Prostate gland (tissue), 2 donors: ENCODE measurements at places on chromosomes 4 and X.
A peak's percentile ranks its signal among the peaks of the same experiment; 100 is the strongest.

GRCh38 chr4:127015667-127016117 lies 617.1 kb upstream of the INTU start:
- H3K27ac ChIP-seq, result no peak overlapping the region
- DNase-seq, result no peak
- H3K4me3 ChIP-seq, result no peak overlapping the region
- H3K27me3 ChIP-seq, result no peaks in the 10 kb centered on the region

GRCh38 chr4:137700751-137701150 lies 168.5 kb upstream of the PCDH18 start:
- no peak overlapping the region for H3K4me3 ChIP-seq
- H3K27me3 ChIP-seq, result no peaks in the 10 kb centered on the region
- H3K27ac ChIP-seq, result no peak overlapping the region
- no peaks in the 10 kb centered on the region for H3K4me1 ChIP-seq

GRCh38 chr4:173235050-173235449 lies 66.4 kb downstream of the GALNT7 start:
- H3K27me3 ChIP-seq, result no peaks in the 10 kb centered on the region
- H3K4me3 ChIP-seq, result no peak overlapping the region
- no peak for DNase-seq

- no peak overlapping the region for H3K4me3 ChIP-seq
- no peaks in the 10 kb centered on the region for H3K27me3 ChIP-seq
- DNase-seq, result peak; percentile 47
- no peaks in the 10 kb centered on the region for H3K4me1 ChIP-seq
- no peaks in the 10 kb centered on the region for H3K36me3 ChIP-seq
These were observed 378.4 kb downstream of the ANKRD50 start for GRCh38 chr4:124334119-124334518.

GRCh38 chrX:9785944-9786797 lies at the start of gene SHROOM2:
SHROOM2 (plus strand) TSS chrX:9786429; CDS start chrX:9786546, 117 bp downstream.
- peak within 1 kb of the TSS; percentile 78 for H3K27ac ChIP-seq
- H3K4me3 ChIP-seq, result peak within 1 kb of the TSS; percentile 40
- H3K27me3 ChIP-seq, result no peaks in the 10 kb centered on the region
- H3K36me3 ChIP-seq, result no peaks in the 10 kb centered on the region
- DNase-seq, result no peak
- H3K4me1 ChIP-seq, result no peaks in the 10 kb centered on the region

- H3K4me3 ChIP-seq, result peak overlapping the region; percentile 49
- no peak for DNase-seq
- no peaks in the 10 kb centered on the region for H3K27me3 ChIP-seq
- no peaks in the 10 kb centered on the region for H3K36me3 ChIP-seq
- peak overlapping the region; percentile 51 for H3K27ac ChIP-seq
These were observed 1.3 kb upstream of the PCDH7 start for GRCh38 chr4:30718641-30719453.

DNA sequence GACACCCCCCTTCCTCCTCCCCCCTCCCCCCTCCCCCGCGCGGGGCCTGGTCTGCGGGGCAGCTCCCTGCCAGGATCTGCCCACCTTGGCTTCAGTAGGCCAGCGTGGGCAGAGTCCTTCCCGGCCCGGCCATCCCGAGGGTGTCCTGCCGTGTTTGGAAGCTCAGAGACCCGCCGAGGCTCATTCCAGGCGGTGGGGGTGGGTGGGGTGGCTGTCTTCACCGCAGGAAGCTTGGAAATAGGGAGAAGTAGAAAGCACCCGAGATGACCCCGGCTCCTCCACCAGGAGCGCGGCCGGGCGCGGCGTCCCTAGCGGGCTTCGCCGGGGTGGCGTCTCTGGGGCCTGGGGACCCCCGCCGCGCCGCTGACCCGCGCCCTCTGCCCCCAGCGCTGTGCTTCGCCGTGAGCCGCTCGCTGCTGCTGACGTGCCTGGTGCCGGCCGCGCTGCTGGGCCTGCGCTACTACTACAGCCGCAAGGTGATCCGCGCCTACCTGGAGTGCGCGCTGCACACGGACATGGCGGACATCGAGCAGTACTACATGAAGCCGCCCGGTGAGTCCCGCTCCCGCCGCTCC lies 1.6 kb downstream of the NAT8L start:
- H3K4me3 ChIP-seq, result no peak overlapping the region
- H3K4me1 ChIP-seq, result no peaks in the 10 kb centered on the region
- H3K36me3 ChIP-seq, result no peaks in the 10 kb centered on the region
- H3K27me3 ChIP-seq, result peaks cover 12% of the 10 kb centered on the region

GRCh38 chr4:118898684-118899138 lies 10.1 kb downstream of the SYNPO2 start:
- H3K4me1 ChIP-seq, result no peaks in the 10 kb centered on the region
- H3K27ac ChIP-seq, result peak overlapping the region; percentile 45
- no peaks in the 10 kb centered on the region for H3K36me3 ChIP-seq

DNA sequence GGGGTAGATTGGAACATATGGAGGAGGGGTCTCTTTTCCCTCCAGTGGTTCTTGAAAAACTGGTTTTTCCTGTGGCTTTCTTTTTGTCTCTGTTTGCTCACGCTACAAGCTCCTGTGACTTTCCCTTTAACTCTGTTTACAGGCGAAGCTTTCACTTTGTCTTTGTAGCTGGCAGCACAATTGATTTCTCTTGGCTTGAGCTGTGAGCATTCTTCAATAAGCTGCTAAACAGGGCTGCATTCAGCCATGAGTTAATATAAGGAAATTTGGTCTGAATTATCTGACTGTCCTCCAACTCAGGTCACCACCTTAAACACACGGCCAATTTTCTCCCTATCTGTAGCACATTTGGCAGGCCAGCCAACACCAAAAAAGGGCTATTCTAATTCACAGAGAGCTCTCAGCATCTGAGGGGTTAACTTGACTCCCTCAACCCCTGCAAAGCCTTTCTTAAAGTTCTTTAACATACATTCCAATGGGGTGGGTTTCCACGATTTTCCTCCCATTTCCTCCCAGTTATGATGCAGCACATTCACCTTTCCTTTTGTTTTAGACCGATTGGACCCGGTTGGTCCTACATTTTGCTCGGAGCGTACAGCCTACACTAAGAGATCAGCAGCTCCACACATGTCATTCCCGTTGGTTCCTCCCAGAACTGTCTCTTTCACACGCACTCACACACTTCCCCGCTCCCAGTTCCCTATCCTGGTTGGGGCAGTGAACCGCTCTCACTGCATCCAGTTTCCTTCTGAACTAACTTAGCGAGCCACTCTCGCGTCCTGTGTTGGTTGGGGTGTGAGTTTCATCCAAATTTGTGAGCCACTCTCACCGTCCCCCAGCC lies 45.4 kb downstream of the UGT2A3 start:
- DNase-seq, result peak; percentile 69
- H3K36me3 ChIP-seq, result no peaks in the 10 kb centered on the region
- peak overlapping the region; percentile 2 for H3K4me3 ChIP-seq
- no peaks in the 10 kb centered on the region for H3K27me3 ChIP-seq
- peaks cover 8% of the 10 kb centered on the region for H3K4me1 ChIP-seq

- H3K4me1 ChIP-seq, result peaks cover 7% of the 10 kb centered on the region
- peak overlapping the region; percentile 96 for H3K27ac ChIP-seq
- H3K36me3 ChIP-seq, result no peaks in the 10 kb centered on the region
These were observed 56.9 kb upstream of the TADA2B start for GRCh38 chr4:6986072-6986780.

DNA sequence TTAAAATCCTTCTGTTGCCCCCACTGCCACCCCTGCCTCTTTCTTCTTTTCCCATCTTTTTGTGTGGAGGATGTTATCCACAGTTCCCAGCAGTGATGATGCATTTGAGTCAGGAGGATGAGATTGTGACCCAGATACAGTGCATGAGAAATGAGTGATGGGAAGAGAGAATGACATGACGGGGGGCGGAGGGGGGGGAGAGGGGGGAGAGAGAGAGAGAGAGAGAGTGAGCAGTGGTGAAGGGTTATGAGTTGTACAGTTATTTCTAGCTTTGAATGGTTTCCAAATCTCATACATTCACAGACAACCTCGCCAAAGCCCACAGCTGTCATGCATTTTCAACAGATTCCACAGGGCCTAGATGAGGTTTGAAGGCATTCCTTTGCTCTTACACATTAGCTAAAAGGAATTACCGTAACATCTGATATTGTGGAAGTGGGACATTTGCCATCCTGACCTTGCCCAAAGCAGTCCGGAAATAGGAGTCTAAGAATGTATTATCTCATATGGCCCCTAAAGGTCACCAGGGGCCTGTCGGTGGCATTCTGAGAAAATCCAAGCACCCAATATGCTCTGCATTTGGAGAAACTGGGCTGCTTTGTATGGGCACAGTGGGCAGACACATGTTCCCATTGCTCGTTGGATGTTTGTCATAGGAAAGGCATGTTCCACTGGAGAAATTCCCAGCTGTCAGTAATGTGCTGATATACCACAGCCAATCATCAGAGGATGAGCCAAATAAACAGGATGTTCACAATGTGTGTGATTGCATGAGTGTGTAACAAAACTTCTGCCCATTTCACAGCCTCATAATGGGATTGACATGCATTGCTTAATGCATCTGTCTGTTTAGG lies 435.8 kb downstream of the SPRY1 start:
- H3K4me3 ChIP-seq, result no peak overlapping the region
- DNase-seq, result no peak
- no peaks in the 10 kb centered on the region for H3K36me3 ChIP-seq
- H3K27ac ChIP-seq, result no peak overlapping the region

DNA sequence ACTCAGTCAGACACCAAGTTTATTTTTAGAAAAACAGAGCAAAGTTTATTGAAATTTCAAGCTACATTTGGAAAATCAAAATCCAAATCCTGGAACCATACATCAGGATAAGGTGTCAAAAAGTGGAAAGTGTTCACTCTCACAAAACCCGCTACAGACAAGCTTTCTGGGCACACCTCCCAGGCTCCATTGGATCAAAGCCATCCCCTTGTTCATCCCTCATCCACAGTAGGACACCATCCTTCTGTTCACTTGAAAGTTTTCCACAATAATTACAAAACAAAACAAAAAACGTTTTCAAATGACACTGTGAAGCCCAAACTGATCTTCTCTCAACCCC lies 62.4 kb downstream of the TSC22D3 start:
- H3K36me3 ChIP-seq, result peaks cover 5% of the 10 kb centered on the region
- H3K27me3 ChIP-seq, result no peaks in the 10 kb centered on the region
- peak overlapping the region; percentile 98 for H3K27ac ChIP-seq
- DNase-seq, result no peak
- H3K4me3 ChIP-seq, result no peak overlapping the region
- no peaks in the 10 kb centered on the region for H3K4me1 ChIP-seq

DNA sequence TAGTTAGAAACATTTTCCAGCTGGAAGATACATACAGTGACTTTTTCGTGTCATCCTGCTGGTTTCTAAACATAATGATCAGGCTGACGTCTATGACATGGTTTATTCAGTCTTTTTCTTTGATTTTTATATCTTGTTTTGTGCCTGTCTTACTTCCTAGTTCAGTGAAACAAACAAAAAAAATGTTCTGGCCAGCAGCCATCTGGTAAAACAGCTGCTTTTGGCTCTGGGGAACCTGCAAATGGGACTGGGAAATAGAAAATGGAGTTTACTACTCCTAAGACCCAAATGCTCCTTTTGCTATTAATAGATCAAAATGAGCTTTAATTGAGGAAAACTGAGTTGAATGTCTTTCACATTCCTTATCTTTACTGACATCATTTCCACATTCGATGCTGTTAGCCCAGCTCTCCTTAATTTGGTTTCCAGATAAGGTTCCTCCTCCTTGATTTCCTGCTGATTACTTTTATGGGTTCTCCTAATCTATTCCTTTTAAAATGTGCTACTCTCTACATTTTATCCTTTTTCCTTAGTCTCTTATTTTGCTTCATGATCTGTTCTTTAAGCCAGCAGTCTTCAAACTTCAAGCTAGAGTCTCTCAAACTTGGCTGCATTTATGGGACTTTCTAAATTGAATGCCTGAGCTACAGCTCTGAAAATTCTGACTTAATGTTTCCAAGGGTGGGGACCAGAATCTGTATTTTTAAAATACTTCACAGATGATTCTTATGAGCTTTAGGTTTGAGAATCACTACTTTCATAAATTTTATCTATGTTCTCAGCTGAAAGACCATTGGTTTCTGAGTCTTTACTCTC lies 499.5 kb downstream of the ANKRD50 start:
- no peaks in the 10 kb centered on the region for H3K27me3 ChIP-seq
- H3K36me3 ChIP-seq, result no peaks in the 10 kb centered on the region
- DNase-seq, result no peak
- no peak overlapping the region for H3K4me3 ChIP-seq
- H3K4me1 ChIP-seq, result no peaks in the 10 kb centered on the region

GRCh38 chr4:147599769-147600168 lies 17.4 kb upstream of the TMEM184C start:
- H3K36me3 ChIP-seq, result no peaks in the 10 kb centered on the region
- H3K27me3 ChIP-seq, result no peaks in the 10 kb centered on the region
- no peaks in the 10 kb centered on the region for H3K4me1 ChIP-seq
- H3K4me3 ChIP-seq, result no peak overlapping the region
- no peak for DNase-seq
- no peak overlapping the region for H3K27ac ChIP-seq

DNA sequence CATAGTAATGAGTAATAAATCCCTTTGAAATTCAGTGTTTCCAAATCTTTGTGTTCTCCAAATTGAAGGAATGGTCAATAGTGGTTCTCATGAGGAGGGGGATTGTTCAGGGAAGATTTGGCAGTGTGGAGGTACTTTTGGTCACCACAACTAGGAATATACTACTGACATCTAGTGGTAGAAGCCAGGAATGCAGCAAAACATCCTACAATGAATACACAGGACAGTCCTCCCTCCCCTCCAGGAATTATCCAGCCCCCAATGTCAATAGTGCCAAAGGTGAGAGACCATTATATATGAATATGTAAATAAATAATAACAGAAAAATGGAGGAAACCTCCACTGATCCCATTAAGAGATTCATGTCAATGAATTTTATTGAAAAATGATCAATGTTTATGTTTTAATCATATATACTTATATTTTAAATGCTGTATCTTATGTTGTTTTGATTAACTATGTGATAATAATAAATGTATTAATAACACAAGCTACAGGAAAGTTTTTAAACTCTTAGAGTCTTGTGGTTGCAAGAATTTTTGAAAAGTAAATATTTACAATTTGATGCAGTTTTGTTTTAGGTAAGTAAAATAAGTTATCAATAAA lies 14.4 kb upstream of the FAM9A start:
- no peak overlapping the region for H3K27ac ChIP-seq
- H3K36me3 ChIP-seq, result no peaks in the 10 kb centered on the region
- no peak overlapping the region for H3K4me3 ChIP-seq
- no peaks in the 10 kb centered on the region for H3K4me1 ChIP-seq
- no peaks in the 10 kb centered on the region for H3K27me3 ChIP-seq
- peak; percentile 6 for DNase-seq

GRCh38 chrX:45765767-45766166 lies 565.1 kb upstream of the DIPK2B start:
- no peak overlapping the region for H3K4me3 ChIP-seq
- no peaks in the 10 kb centered on the region for H3K36me3 ChIP-seq
- no peak overlapping the region for H3K27ac ChIP-seq
- no peak for DNase-seq
- no peaks in the 10 kb centered on the region for H3K4me1 ChIP-seq

GRCh38 chr4:189780391-189780790 lies 160.3 kb upstream of the FRG1 start:
- DNase-seq, result no peak
- no peak overlapping the region for H3K4me3 ChIP-seq
- H3K27me3 ChIP-seq, result no peaks in the 10 kb centered on the region
- H3K4me1 ChIP-seq, result no peaks in the 10 kb centered on the region
